ENCODE measurements at places on chromosomes 3 and 15. TPM values are rescaled to one million over a fixed set of nuclear protein-coding genes. Genes with fewer than 3 reads are reported as not detected.

DNA sequence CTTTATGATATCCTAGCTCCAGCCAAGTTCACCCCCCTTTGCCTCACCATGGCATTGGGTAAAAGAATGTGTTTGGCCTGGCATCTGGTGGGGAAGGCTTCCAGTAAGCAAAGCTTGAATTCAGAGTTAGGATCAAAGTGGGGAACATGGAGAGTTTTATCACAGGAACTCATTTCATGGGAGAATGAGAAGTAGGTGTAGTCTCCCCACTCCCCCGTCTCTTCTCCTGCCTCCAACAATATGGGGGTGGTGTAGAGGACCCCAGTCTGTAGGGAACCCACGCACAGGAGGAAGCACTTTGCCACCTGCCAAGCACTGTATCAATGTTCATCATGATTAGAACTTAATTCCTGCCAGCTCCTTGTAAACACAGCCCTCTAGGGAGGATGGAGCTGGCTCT lies 200.5 kb downstream of the UACA start:
- H3K27ac ChIP-seq = no peak overlapping the region
- no peaks in the 10 kb centered on the region for H3K36me3 ChIP-seq
- no peak overlapping the region for H3K4me3 ChIP-seq
- H3K4me1 ChIP-seq = peaks cover 43% of the 10 kb centered on the region

DNA sequence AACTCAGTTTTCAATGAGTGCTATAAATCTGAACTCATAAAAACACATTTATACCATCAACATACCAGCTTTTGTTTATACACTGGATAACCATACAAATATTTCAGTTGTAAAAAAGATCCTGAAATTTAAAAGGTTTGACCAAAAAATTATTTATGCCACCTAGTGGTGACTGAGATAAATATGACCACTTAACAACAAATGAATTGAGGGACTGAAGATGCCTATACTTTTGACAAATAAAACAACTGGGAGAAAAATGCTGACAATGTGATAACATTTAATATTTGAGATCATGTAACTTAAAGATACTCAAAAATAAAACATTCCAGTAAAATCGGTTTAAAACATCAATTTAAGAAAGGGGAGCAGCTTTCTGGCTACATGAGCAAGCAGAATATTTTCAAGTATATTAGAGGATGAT lies 30.4 kb downstream of the ATG3 start:
- no peaks in the 10 kb centered on the region for H3K4me1 ChIP-seq
- H3K36me3 ChIP-seq = peaks cover 76% of the 10 kb centered on the region
- no peak for DNase-seq
- no peak overlapping the region for H3K4me3 ChIP-seq
- no peak overlapping the region for H3K27ac ChIP-seq

DNA sequence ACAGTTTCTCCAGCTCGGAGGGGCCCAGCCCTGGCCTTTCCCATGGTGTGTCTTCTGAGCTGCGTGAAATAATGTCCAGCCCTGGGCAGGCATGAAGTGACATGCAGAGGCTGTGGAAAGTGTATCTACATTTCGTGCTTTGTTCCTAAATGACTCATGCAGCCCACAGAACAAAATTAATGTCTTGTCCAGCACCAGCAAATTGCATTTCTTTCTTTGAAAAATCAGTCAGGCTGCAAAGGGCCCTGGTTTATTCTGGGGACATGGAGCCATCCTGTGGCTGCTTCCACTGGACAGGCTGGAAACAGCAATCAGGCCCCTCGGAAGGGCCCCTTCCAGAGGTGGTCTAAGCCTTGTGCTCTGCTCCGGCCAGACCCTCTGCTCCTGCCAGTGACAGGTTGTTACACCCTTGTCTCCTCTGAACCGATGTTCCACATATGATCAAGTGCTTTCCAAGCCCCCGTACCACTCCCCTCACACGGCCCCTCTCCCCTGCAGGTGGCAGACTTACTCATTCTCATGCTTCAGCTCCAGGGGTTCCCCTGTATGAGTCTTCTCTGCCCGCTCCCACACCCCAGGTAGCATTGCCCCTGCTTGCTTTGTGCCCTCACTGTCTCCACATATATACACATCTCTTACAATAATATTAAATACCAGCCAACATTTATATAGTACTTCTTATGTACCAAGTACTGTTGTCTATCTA lies 33.7 kb downstream of the CRYGS start:
- H3K4me3 ChIP-seq = no peak overlapping the region
- no peak overlapping the region for H3K27ac ChIP-seq
- H3K27me3 ChIP-seq = no peaks in the 10 kb centered on the region
- H3K36me3 ChIP-seq = no peaks in the 10 kb centered on the region

Gene PLA2G4F
- not detected for total RNA-seq

Gene IP6K1
- 36.0 TPM for total RNA-seq

Gene FILIP1L
- 0.28 TPM for total RNA-seq

Gene FBXW12
- not detected for total RNA-seq
